Kasumi-1 (cell line): ENCODE measurements at places on chromosomes 2 and 18.

DNA sequence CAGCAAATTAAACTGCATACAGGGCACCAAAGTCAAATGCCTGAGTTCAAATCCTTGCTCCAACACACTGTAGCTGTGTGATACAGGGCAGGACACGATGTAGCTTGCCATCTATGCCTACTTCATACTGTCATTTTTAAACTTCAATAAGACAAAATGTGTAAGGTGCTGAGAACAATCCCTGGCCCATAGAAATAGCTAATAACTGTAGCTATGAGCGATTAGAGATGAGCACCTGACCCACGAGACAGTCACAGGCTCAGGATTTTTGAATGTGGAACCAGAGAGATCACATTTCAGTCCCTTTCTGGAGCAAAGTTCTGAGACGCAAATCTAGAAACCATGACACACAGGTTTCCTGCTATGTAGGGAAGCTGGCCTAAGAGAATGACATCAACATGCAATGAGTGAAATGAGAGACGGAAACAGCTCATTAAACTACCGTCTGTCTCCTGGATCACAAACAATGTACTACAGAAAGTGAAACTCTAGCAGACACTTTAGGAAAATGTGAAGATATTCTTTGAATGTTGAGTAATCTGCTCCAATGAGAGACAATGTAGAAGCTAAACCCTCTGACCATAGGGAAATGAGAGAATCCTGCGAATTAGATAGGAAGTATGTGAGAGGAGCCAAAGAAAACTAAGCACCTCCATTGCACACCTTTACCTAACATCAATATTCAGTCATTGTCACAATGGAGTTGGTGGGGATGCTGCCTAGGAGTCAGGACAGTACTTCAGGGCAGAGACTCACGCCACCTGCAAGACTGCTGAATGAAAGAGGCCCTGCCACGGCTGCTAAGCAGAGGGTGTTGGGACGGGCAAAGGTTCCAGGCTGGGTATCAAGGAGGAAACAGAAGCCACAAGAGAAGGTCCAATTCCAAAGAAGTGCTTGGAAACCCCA lies 25.5 kb downstream of the B4GALT6 start:
- DNase-seq, result no peak

- no peak for DNase-seq
Observed at GRCh38 chr18:1891641-1892040, 679.7 kb downstream of the METTL4 start.

DNA sequence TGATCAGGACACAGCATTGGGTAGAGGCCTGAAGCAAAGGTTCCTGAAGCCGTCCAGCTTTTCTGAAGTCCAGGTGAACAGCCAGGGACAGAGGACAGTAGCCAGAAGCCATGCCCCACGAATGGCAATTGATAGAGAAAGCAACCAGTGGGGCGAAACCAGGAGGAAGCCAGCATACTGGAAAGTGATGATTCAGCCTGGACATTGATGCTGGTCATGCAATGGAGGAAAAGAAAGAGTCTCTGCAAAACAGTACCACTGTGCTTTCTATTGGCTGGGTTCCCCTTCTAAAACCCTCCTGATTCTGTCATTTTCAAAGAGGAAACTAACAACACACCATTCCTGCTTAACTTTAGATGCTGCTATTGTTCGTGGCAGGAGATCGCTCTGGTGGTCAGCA lies 221.4 kb upstream of the EPAS1 start:
- no peak for DNase-seq

DNA sequence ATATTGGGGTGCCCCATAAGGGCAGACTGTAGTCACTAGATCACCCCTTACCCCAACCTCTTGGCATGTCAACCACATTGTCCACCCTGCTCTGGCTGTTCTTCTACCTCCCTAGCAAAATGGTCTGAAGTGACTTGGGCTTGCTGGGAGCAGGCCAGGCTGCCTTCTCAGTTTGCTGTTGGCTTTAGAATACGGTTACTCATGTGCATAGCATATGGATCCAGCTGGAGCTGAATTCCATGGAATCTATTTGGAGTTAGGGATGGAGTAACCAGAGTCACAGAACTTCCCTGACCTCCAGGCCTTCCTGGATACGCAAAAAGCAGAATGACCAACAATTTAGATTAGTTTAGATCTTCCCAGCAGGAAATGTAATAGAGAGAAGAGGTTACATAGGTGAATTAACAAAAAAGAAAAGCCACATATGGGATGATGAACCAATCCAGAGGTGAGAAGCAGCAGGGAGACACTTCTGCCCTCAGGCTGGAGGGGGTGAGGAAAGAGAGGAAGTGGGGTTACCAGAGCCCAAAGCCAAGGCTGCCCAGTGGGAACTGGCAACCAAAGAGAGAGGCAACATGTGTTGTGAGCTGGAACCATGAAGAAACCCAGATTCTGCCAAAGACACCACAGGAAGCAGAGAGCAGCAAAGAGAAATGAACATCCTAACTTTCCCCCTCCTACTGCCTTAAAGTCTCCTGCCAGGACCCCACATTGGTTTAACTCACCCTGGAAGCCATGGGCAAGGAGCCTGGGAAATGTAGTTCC lies 26.1 kb downstream of the PKDCC start:
- no peak for DNase-seq

DNA sequence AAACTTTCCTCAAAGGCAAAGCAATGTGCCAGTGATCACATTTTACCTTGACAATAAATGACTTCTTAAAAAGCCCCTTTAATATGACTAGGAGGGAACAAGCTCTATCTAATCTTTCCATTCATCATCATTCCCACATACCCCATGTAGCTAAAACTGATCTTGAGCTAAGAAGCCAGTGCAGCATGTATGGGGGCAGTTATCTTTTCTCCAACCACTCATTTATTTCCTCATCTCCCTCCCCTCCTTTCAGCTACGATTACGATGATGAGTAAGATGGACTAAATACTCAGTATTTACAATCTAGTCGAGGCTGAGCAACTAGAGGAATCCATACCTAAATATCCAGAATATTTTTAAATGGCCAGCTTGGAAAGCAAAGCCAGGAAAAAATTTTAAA lies 35.5 kb downstream of the PNO1 start:
- DNase-seq, result no peak

DNA sequence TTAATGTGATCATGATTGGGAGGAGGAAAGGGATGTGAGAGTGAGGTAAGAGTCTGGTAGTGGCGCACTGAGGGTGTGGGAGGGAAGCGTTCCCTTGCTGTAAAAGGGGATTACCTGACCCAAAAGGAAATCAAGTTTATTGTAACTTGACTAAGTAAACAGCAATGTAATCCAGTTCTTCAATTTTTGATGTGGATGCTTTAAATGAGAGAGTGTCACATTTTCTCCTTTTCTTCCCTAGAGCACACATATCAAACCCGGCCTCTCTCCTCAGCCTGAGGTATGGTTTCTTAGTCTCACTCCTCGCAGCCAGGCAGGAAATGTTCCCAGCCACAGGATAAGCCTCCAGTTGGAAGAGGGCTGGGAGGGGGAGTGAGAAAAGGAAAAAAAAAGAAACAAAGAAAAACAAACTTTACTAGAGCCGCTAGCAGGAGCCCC lies 688 bp upstream of the ARHGAP28 start:
- peak; percentile 10 for DNase-seq

- DNase-seq, result no peak
Observed at GRCh38 chr2:139544186-139544851, 764.1 kb upstream of the NXPH2 start.

GRCh38 chr18:73693091-73693490 lies 454.5 kb downstream of the FBXO15 start:
- no peak for DNase-seq

DNA sequence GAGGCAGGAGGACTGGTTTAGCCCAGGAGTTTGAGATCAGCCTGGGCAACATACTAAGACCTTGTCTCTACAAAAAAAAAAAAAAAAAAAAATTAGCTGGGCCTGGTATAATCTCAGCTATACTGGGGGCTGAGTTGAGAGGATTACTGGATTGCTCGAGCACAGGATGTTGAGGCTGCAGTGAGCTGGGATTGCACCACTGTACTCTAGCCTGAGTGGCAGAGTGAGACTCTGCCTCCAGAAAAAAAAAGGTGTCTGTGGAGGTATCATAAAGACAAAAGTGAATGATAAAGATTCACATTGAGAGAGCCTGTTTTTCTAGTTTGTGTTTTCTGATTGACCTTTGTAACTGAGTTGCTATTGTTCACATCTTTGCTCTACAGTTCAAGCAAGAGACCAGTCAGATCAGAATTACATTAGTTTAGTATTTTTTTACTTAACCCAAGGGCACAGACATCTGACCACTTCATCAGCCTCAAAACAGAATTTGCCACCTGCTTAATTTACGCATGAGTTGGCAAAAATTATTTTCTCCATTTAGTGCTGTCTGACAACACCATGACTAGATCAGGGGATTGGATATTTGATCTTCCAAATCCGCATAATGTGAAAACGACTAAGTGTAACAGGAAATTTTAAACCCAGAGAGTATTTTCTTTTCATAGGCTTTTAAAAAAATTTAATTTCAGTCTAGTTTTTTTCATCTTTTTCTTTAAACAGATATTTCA lies 271.0 kb downstream of the TGIF1 start:
- no peak for DNase-seq

DNA sequence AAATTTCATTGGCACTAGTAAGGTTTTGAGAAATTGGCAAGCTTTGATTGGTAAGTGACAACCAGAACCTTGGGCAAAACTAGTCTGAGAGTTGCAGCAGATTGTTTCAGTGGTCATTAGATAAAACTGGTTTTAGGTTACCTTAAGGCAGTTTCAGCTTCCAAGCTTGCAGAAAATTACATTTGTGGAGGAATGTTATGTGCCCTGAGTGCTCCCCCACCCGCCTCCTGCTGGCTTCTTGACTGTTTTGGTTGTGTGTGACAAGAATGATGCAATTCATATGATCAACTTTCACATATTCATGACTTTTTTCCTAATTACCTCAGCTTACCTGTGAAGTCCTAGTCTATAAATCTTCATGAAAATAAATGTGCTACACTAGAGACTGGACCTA lies 599.5 kb upstream of the ZNF804A start:
- DNase-seq, result no peak

DNA sequence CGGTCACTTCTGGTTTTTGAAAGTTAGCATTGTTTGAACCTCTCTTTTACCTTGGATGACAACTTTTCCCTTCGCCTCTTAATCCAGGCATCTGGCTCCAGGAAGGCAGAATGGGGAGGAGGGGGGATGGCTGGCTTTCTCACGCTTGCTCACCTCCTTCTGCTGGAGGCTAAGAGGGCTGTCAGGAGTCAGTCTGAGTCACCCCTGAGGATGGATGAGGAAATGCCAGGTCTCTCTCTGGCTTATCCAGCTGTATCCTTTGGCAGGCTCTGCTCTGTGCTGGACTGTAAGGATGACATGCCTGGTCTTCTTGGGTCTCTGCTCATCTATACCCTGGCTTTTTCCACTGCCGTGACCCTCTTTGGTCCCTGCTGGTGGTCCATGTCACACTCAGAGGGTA lies 142.9 kb upstream of the GYPC start:
- DNase-seq, result no peak

DNA sequence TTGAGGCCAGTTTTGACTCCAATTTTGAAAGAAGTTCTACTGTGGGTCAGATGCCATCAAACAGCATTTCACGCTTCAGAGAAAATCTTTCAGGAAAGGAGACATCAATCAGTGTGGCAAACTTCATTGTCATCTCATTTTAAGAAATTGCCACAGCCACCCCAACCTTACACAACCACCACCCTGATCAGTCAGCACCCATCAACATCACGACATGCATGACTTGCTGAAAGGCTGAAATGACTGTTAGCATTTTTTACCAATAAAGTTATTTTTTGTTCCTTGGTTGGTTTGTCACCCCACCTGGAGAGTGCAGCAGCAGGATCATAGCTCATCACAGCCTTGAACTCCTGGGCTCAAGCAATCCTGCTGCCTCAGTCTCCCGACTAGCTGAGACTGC lies 10.4 kb downstream of the DNAJC10 start:
- DNase-seq, result no peak

DNA sequence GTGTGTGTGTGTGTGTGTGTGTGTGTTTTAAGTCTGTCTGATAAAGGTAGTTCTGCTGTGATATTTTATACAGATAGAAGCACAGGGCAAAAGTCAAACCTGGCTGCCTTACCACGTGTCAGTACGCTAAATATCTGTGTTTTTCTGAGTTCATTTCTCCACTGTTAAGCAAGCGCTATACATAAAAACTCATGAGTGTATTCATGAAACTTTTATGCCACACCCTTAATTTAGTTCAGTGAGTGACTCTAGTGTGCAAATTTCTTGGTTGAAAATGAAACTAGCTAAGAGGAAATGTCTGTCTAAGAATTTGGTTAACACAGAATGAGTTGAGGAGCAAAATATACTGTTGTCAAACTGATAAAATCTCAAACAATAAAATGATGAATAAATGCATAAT lies 11.2 kb downstream of the CASP10 start:
- DNase-seq, result no peak

GRCh38 chr2:117918608-117919007 lies 95.3 kb downstream of the CCDC93 start:
- no peak for DNase-seq

GRCh38 chr2:180907731-180908130 lies 72.7 kb upstream of the UBE2E3 start:
- DNase-seq, result no peak

GRCh38 chr2:224927011-224927410 lies 115.3 kb downstream of the DOCK10 start:
- DNase-seq, result no peak

- no peak for DNase-seq
Observed at GRCh38 chr2:10016802-10017258, 26.5 kb upstream of the KLF11 start.

DNA sequence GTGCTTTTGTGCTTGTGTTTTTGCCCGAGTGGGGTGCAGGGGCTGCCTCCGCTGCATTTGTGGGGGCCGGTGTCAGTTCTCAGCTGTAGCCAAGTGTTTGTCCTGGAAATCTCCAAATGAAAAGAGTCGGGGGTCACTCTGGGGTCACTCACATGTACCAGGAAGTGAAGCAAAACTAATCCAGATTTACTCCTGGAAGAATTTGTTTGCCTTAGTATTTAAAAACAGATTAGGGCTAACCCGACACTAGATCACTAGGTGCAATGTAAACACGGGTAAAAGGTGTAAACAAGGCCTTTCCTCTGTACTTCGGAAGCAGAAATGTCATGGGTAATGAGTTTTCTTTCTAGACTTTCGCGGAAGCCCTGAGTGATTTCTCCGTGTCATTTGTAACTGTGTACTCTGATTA lies 50.3 kb downstream of the GBX2 start:
- no peak for DNase-seq

- no peak for DNase-seq
Observed at GRCh38 chr2:186220409-186220808, 265.7 kb upstream of the ZC3H15 start.
